A172 (cell line): ENCODE measurements at places on chromosomes 2 and 18. TPM values are rescaled to one million over a fixed set of nuclear protein-coding genes. Genes with fewer than 3 reads are reported as not detected.

Gene AMER3
- not detected in 2 replicates for total RNA-seq

Gene VSNL1
- total RNA-seq = not detected in 2 replicates

DNA sequence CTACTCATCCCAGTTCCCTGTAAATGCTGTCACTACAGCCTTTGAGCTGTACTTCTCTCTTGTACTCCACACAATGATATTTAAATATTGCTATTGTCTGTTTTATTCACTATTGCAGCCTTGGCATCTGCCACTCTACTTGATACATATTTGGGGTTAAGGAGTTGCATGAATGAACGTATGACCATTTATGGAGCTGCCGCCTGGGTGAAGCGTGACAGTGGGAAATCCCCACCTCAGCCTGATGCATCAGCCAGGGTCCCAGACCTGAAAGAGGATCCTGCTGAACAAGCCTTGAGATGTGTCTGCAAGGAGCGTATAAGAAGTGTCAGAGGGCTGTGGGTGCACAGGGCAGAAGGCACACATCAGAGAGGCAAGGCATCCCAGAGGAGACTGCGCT lies 39.1 kb downstream of the MRPL35 start:
- DNase-seq = no peak

DNA sequence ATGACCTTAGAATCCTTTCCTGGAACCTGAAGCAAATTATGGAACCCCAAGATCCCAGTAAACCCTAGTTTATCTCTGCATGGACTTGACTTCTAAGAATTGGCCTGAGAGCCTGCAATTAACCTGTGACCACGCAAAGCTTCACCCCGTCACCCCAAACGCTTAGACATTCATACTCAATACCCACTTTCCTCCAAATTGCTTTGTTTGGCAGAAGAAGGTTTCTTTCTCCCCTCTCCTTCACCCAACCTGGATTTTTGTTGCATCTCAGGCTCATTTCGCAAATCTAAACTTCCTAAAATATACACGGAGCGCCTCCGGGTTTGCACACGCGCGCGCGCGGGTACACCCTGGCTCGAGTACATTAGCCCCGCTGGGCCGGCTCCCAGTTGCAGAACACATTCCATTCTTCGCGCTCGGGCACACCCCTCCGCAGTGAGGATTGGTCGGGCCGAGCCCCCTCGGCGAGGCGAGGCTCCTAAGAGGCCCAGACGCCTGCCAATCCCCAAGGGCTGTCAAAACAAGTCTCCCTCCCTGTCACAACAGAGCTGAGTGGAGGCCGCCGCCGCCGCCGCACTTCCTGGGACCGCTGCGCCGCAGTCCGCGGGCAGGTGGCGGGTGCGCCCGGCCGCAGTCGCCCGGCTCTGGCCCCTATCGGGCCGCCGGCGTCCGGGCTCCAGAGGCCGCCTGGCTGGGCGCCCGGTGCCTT lies at the start of gene PLCL1:
Gene PLCL1 (plus strand): TSS at position 545 of the 709 bp plus-strand sequence.
- peak; percentile 81 for DNase-seq

- DNase-seq = no peak
Observed at GRCh38 chr2:145070703-145071102, 550.8 kb upstream of the ZEB2 start.
